Endothelial cell of umbilical vein (primary cell): ENCODE measurements at places on chromosomes 12 and 14. TPM values are rescaled to one million over a fixed set of nuclear protein-coding genes. Genes with fewer than 3 reads are reported as not detected.

- no peak overlapping the region for H3K27ac ChIP-seq
- no peak for DNase-seq
- no peaks in the 10 kb centered on the region for H3K36me3 ChIP-seq
- H3K27me3 ChIP-seq: no peaks in the 10 kb centered on the region
Observed at GRCh38 chr12:65662590-65662989, 161.7 kb upstream of the HMGA2 start.

PRR4 gene
- 2.4 and 2.8 TPM in 2 replicates for total RNA-seq

DNA sequence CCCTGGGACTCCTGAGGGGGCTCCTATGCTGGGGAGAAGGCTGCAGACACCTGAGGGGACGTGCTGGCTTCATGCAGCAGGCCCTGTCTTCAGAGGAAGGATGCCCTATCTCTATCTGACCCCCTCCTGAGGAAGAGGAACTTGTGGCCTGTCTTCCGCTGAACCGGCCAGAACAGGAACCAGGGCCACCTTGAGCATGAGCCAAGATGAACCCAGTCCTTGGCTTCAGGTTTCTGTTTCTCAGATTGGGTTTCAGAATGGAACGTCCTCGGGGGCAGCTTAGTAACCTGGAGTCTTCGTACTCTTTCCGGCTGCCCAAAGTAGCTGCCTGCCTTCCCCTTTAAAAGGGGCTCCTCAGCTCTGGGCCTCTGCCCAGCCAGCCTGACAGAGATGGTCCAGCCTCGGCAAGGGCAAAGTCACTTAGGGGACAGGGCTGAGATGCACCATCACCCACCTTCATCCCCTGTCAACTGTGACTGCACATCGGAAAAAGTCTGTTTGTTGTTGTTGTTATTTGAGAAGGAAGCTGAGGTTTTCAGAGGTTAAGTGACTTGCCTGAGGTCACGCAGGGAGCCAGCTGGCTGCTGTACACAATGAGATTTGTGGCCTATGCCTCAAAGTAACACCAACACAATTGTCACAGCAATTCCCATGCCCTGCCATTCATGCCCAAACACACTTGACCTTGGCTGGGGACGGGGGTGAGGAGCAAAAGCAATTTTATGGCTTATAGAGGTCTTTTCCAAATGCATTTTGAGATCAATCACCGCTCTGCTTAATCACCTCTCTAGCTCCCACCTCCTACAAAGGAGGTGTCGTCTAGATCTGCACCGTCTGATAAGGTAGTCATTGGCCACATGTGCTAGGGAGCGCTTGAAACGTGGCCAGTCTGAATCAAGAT is 13.4 kb downstream of the ASB2 start:
- H3K4me3 ChIP-seq: no peak overlapping the region
- H3K27ac ChIP-seq: no peak overlapping the region
- H3K4me1 ChIP-seq: no peaks in the 10 kb centered on the region
- no peaks in the 10 kb centered on the region for H3K36me3 ChIP-seq
- no peak for DNase-seq
- no peaks in the 10 kb centered on the region for H3K27me3 ChIP-seq

DNA sequence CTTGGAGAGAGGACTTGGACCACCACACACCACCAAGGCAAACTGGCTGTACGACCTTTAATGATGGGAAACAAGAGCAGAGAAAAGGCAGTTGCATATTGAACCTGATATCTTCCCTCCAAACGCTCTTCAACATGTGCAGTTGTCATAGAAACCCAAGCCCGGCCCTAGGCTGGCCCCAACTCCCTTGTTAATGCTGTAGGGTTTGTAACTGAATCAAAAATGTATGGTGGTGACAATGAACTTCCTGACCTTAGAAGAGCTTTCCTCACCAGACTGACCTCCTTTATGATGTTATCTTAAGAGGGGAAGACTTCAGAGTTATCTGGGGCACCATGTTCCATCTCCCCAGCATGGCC is 12.3 kb downstream of the APOLD1 start:
- no peak overlapping the region for H3K4me3 ChIP-seq
- no peak for DNase-seq
- no peak overlapping the region for H3K27ac ChIP-seq
- H3K4me1 ChIP-seq: peaks cover under 1% of the 10 kb centered on the region
- H3K27me3 ChIP-seq: no peaks in the 10 kb centered on the region

PITPNM2 gene
- total RNA-seq: 15.9 and 21.4 TPM in 2 replicates

GRCh38 chr12:20101046-20101445 is 267.3 kb upstream of the PDE3A start:
- H3K36me3 ChIP-seq: no peaks in the 10 kb centered on the region
- peaks cover 2% of the 10 kb centered on the region for H3K4me1 ChIP-seq
- no peak overlapping the region for H3K27ac ChIP-seq
- DNase-seq: no peak
- H3K4me3 ChIP-seq: no peak overlapping the region

DCAF4 gene
- total RNA-seq: 8.6 and 14.5 TPM in 2 replicates

DNA sequence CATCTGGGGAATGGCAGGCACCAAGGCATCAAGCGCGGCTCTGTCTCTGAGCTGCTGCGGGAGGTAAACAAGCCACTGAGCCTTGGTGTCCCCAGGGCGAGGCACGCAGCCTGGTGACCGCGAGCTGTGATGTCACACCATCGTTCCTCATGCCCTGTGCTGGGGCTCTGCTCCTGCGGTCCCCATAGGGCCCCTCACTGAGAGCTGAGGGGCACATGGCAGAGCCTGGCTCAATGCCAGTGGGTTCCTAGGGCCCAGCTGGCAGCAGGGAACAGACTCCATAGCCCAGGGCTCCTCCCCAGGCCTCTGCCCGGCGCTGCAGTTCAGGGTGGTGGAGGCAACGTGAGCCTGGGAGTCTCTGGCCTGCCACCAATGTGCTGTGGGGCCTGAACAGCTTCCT is 22.6 kb downstream of the CHGA start:
- H3K36me3 ChIP-seq: no peaks in the 10 kb centered on the region
- no peaks in the 10 kb centered on the region for H3K27me3 ChIP-seq
- DNase-seq: no peak
- no peak overlapping the region for H3K4me3 ChIP-seq
- H3K4me1 ChIP-seq: peaks cover 5% of the 10 kb centered on the region

DNA sequence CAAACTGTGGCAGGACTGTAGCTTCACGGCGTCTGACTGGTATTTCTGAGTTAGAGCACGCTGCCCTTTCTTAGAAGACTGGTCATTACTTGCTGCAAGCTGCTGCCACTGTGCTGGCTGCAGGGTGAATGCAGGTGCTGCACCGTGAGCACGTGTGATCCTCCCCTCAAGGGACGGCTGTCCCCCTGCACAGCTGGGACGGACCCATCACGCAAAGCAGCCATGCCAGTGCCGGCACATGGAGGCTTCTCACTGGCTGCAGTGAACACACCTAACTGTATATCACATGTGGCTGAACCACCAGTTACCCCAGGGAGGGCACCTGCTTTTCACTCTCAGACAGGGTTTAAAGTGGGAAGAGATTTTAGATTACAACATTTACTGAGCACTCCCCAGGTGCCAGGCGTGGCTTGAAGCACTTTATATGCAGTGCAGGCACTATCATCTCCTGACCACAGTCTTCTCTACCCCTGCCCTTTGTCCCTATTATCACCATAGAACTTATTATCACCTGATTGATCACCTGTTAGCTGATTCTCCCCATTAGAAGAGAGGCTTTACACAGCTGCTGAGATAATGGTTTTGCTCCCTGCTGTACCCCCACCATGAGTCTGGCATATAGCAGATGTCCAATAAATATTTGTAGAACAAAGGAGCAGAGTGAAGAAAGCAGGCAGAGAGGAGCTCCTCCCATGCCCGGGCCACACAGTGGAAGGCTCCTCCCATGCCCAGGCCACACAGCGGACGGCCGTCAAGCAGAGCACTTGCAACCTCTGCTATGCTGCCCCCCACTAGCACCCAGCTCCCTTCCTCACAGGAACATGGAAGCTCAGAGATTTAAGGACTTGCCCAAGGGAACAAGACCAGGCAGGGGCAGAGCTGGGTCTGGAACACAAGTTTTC is 25.9 kb downstream of the SLC25A47 start:
- no peaks in the 10 kb centered on the region for H3K4me1 ChIP-seq
- H3K4me3 ChIP-seq: no peak overlapping the region
- DNase-seq: no peak
- H3K36me3 ChIP-seq: peaks cover 27% of the 10 kb centered on the region

DNA sequence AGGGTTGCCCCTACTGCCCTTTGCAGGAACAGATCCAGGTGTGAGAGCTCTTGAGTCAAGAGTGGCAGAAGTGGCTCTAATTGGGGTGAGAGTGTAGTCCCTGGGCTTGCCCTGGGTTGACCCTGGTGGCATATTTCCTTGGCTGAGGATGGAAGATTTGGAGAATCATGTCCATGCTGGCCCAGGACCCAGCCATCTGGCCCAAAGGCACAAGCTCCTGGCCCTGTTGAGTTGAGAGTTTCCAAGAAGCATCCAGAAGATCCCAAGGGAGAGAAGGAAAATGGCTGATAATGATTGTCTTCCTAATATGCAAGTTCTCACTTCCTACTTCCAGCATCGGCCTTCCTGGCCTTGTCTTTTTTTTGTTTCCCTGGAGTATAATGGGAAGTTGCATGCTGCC is 55.5 kb upstream of the SRSF5 start:
- no peak overlapping the region for H3K27ac ChIP-seq
- H3K4me3 ChIP-seq: no peak overlapping the region
- H3K36me3 ChIP-seq: peaks cover 7% of the 10 kb centered on the region
- no peak for DNase-seq
- H3K27me3 ChIP-seq: no peaks in the 10 kb centered on the region
- H3K4me1 ChIP-seq: peaks cover 24% of the 10 kb centered on the region

SLC8A3 gene
- not detected in 2 replicates for total RNA-seq
